ENCODE measurements at places on chromosomes 1 and 21.

DNA sequence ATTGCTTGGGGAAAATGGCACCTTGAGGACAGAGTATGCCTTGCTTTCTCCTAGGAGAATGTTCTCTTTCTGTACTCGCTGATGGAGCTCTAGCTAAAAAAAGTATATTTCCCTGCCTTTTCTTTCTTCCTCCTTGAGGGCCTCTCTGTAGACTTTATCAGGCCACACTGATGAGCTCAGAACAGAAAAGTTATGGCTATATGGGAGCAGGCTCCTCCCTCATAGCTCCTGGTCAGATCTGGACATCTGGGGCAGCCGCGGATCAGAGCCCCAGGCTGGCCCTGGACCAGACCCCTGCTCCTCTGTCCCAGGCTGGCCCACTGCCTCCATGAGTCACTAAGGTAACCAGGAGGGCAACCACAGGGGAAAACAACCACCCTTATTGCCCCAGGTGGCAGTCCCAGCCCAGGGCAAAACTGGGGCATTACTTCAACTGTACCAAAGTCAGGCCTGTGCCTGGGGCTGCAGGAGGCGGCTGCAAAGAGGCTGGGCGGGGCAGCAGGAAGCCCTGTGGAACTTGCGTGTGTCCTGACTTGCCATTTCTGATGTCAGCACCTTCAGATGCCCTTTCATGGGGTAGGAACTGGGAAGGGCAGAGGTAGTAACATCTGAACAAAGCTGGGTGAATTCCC, 26.3 kb upstream of the ZNF648 start:
- DNase-seq, result no peak

DNA sequence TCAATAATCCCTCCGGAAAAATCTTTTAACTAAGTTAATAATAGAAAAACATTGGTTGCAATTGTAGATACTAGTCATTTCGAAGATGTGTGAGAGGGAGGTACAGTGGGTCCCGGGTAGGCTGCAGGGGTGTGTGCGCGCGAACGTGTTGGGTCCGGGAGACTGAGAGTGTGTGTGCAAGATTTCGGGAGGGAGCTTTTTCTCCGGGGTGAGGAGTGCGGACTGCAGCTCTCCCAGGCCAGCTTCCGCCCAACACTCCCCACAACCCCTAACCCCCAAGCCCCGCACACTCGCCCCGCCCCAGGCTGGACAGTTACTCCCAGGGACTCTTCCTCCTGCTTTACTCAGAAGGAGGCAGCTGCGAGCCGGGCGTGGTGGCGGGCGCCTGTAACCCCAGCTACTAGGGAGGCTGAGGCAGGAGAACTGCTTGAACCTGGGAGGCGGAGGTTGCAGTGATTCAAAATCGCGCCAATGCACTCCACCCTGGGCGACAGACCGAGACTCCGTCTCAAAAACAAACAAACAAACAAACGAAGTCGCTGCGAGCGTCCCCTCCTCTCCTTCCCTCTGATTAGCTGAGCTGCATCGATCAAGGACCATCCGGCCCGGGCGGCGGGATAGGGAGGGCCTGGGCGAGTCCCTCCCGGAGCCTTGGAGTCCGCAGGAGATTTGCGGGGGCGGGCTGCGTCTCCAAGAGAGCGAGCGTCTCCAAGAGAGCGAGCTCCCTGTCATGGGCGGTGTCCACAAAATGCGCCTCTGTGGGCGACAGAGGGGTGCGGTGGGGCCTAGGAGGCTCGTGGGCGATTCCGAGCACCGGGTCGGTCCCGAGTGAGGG, 28.3 kb upstream of the PPM1J start:
- DNase-seq, result no peak

DNA sequence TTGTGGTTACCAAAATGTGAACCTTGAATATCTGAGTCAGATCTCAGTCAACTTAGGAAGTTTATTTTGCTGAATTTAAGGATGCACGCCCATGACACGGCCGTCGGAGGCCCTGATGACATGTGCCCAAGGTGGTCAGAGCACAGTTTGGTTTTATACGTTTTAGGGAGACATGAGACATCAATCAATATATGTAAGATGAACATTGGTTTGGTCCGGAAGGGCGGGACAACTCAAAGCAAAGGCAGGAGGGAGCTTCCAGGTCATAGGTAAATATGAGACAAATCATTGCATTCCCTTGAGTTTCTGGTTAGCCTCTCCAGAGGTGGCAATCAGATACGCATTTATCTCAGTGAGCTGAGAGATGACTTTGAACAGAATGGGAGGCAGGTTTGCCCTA, 1.0 kb upstream of the PRMT2 start:
- no peak for DNase-seq

GRCh38 chr21:33025489-33026442, at the start of gene OLIG2:
TSS of gene OLIG2 (plus strand) at chr21:33025935. CDS start at chr21:33026863, 928 bp downstream.
- no peak for DNase-seq

DNA sequence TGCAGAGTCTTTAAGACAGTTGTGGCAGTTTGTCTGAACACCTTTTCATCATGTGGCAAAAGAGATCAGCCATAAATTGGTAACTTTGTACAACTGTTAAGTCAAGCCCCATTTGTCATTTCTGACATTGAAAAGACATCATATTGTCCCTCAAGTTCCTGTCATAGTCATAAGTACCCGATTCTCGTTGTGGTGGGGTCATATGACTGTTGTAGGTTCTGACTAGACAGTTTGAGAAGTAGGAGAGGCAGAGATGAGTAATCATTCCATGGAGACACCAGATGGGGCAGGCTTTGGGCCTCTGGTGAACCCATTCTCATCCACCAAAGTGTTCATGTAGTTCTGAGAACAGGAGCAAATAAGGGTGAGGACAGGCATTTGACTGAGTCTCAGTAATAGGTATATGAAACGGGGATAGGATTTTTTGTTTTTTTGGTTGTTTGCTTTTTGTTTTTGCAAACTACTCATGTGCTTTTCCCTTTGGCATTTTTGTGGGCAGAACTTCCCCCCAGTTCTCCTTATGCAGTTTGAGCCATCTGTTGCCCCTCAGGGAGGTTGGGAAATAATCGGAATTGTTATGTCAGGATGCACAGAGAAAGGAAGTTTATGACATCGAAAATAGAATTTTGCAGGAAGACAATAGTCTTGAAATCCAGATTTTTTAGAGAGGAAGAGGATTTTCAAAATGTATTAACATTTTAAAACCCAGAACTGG, 86.9 kb upstream of the KCNE2 start:
- DNase-seq, result no peak

DNA sequence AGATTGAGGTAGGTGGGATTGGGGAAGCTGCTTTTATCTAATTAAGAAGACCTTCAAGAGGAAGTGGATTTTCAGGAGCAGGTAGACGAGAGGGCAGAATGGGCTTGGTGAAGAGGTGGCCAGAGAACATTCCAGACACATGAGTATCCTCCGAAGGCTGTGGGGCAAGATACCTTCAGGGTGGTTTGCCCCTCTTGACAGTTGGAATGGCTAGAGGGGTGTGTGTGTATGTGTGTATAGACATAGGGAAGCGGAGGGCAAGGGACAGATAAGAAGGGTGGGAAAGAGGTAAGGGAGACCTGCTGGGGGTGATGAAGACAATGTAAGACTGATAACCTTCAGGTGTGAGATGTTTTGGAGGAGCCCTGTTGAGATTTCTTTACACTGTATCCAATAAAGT, 46.8 kb upstream of the TSPAN2 start:
- DNase-seq, result no peak

- no peak for DNase-seq
These were observed 420.3 kb upstream of the ADGRL2 start for GRCh38 chr1:81380436-81380835.

DNA sequence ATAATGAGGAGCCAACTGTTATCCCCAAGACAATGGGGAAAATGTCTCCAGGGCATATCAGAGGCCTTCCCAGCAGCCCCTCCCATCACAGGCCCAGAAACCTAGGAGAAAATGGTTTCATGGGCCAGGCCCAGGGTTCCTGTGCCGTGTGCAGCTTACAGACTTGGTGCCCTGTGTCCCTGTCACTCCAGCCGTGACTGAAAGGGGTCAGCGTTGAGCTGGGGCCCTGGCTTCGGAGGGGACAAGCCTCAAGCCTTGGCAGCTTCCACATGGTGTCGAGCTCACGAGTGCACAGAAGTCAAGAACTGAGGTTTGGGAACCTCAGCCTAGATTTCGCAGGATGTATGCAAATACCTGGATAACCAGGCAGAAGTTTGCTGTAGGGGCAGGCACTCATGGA, 18.1 kb downstream of the SIPA1L2 start:
- no peak for DNase-seq

DNA sequence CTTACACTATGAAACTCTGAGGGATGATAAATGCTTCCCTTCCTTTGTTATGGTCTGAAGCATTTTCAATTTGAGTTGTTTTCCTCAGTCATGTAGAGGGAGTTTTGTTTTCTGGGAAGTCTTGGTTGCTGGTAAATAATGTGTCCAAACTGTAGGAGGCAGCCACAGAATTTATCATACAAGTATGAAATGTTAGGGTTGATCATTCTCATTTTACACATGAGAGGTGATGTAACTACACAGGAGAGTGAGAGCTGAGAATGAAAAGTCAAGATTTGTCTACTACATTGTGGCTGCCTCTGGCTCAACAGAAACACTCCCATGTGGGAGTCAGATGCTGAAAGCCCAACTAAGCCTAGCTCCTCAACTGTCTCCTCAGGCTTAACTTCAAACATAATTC, 182.5 kb upstream of the SGIP1 start:
- DNase-seq, result no peak

DNA sequence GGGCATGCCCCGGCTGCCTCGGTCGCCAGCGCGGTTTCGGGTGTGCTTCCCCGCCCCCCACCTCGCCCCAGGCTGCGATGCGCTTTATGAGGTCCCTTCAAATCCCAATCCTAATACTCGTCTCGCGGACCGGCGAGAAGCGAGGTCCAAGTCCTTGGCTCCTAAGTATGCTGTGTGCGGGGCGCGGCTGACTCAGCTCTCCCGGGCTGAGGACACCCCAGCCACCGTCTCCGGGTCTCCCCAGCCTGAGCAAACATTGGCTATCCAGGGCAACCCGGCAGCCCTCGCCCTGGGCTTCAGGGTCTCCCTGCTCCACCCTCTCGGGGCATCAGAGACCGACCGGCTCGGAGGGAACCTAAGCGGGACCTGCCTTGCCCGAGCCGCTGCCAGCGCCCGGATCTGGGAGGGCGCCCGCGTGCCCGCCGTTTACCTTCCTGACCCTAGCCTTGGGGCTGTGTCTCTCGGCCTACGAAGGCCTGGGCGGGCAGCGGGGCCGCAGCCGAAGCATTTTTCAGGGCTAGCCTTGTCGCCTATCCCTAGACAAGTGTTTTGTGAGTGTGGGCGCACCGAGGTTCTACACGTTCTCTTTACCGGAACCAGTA, 1.2 kb downstream of the ITPKB start:
- DNase-seq, result no peak

DNA sequence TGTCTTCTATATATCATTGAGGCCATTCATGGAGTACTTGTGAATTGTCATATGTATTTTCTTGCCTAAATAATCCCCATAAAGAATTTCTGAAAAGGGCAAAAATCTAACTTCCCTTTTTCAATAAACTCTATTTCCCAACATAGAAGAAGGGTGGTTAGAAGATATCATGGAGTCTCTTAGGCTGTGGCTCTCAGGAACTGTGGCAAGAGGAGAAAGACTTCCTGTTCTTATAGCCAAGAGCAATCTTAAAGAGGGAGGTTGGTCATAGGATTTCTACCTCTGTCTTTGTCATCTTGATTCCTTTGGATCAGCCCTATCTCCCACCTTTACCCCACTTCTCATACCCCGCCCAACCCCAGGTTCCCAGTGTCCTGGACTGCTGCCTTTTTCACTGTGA, 175.8 kb downstream of the TYW3 start:
- no peak for DNase-seq

DNA sequence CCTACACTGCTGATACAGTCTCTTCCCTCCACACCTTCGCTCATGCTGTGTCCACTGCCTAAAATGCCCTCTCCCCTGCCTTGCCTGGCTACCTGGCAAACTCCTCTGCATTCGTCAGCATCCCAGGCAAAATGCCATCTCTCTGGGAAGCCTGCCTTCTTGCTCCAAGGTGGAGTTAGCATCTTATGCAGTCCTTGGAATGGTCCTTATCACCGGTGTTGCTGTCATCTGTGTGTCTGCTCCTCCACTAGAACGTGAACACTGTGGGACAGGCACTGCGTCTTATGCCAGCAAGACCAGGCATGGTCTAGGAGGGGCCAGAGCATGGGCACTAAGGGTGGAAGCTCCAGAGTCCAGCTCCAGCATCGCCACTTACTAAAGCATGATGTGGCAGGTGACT, 211.8 kb downstream of the MATN1 start:
- no peak for DNase-seq

DNA sequence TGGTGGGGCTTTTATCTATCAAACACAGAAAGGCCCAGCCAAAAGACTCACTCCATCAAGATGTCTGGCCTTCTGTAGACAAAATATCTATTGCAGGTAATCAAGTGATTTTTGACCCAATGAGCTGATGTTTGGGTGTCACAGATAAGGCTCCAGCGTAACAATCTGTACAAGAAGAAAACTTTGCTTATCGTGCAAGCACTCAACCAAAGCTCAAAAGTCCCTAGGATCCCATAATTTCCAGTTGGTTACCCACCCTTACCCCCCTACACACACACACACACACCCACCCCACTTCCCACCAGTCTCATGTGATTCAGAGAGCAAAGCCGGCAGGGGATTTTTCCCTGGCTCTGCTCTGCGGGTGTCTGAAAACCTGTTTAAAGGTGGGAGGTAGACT, 5.8 kb downstream of the ITPKB start:
- DNase-seq, result no peak

- no peak for DNase-seq
These were observed 27.7 kb downstream of the UCHL5 start for GRCh38 chr1:193031431-193031830.

DNA sequence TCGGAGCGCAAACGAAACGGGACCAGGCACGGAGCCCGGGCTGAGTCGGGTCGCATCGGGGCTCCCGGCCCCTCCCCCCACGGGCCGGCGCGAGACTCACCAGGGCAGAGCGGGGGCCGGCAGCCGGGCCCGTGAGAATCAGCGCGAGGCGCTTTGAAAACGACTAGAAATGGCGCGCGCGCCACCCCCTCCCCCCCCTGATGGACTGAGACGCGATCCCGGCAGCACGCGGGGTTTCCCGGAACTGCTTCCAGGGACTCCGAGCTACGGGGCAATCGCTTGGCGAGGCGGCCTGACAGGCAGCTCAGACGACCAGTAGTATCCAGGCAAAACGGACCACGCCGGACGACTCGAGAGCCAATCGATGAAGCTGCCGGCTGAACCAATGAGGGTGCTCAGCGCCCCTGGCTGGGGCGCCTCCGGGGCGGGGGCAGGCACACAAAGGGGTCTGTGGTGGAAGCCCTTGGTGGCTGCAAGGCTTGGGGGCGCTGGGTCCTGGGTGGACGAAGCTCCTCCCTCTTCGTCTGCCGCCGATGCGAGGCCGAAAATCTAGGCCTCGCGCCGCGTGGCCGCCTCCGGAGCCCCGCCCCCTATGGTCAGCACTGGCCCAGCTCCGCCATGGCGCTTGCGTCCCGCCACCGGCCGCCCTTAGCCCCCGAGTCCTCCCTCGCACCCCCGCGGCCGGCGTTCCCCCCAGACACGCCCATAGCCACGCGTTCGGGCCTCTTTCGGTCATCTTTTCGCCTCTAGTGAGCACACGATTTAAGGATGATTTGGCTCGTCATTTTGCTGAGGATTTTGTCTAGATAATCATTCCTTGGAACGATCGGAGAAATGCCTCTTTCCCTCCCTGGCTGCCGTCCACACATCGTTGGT, at the start of gene HNRNPR:
Gene HNRNPR (minus strand): TSS at position 174 of the 876 bp plus-strand sequence. CDS start 3,276 bp downstream, outside the sequence.
- peak; percentile 98 for DNase-seq

GRCh38 chr1:210937846-210938245, 196.1 kb downstream of the KCNH1 start:
- no peak for DNase-seq
